Stimulated activated naive B cell treated with anti-CD40 and anti-IgM and Interleukin-4, amounts not matched to agents 10 μg/mL and 1 μg/mL and 100 μg/mL, for 72 hours (primary cell): ENCODE measurements at places on chromosomes 2 and 18.

GRCh38 chr18:37393221-37393827 is 172.3 kb downstream of the CELF4 start:
- DNase-seq = no peak

GRCh38 chr18:36745219-36745975 is 83.4 kb downstream of the TPGS2 start:
- DNase-seq = no peak

DNA sequence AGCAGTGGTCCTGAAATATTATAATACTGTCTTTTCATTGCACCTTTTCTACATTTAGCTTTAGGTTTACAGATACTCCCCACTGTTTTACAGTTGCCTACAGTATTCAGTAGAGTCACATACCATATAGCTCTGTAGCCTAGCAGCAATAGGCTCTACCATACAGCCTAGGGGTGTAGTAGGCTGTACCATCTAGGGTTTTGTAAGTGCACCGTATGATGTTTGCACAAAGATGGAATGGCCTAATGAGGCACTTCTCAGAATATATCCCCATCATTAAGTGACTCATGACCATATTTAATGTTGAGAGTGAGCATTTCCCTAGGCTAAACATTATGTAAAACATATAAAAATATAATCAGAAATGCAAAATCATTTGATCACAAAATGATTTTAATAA is 511.3 kb upstream of the RAB12 start:
- no peak for DNase-seq

- DNase-seq = no peak
Observed at GRCh38 chr2:98589489-98589888, 18.8 kb downstream of the COA5 start.

DNA sequence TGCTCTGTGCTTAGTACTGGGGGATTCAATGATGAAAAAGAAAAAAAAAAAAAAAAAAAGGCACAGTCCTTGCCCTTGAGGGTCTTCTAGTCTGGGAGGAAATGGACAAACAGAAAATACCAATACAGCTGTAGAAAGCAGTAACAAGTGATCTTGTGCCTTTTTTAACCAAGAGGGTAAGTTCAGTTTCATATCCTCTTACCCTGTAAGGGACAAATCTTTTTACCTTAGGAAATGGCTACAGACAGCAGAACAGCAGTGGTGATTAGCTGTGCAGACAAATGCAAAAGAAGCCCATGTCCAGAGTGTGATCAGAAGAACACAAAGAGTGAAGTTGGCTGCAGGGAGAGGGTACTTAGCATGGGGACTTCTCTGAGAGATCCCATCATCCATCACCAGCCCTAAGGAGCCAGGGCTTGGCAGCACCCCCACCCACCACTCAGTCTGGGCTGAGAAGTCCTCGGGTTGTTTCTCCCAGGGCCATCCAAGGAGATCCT is 102.9 kb downstream of the ALPK2 start:
- no peak for DNase-seq

DNA sequence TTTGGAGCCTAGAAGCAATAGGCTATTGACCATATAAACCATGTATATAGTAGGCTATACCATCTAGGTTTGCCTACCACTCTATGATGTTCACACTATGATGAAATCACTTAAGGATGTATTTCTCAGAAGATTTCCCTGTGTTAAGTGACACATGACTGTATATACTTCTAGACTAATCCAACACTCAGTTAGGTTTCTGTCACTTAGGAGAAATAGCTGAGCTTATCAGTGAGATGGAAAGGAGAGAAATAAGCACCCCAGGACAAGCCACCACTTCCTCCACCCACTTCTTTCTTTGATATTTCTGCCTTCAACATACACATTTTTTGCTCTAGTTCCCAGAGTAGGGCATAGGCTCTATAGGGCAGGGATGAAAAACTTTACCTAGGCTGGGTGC is 7.8 kb downstream of the PECR start:
- DNase-seq = no peak

- DNase-seq = no peak
Observed at GRCh38 chr2:138829326-138829919, 49.2 kb upstream of the NXPH2 start.

GRCh38 chr2:8976442-8977259 is 26.8 kb downstream of the MBOAT2 start:
- DNase-seq = no peak

- no peak for DNase-seq
Observed at GRCh38 chr18:41537666-41538065, 417.4 kb upstream of the PIK3C3 start.

DNA sequence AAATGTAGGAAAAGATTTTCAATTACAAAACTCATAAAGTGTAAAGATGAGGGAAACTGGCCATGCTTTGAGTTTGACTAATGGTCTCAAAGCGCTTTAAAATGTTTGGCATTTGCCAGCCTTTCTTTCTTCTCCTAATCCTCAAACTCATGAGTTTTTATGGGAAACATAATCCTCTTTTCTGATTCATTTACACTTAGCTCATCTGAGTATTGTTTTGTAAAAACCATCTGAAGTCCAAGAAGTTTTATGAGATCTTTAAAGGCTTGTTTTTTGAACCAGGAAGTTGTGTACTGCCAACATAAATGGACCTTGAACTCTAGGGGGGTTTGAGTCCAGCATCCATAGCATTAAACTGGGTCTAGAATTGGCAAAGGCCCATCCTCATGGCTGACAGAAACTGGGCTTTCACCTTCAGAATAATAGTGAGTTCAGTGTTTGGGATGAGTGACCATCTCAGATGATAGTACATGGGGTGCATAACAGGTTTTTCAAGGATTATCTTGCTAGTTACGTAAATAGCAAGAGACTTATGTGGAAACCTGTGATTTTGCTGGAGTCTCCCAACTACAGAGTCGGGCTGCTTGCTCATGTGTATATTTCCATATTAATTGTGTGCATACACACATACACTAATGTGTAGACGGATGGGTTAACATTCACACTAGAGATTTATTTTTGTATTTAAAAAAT is 3.8 kb upstream of the LTBP1 start:
- no peak for DNase-seq

GRCh38 chr2:168114619-168115018 is 132.8 kb downstream of the STK39 start:
- no peak for DNase-seq

GRCh38 chr2:232415138-232415690 is 8.6 kb downstream of the ALPG start:
- no peak for DNase-seq

- no peak for DNase-seq
Observed at GRCh38 chr2:135074216-135074615, 22.1 kb downstream of the RAB3GAP1 start.

- DNase-seq = no peak
Observed at GRCh38 chr2:52269696-52270485, 1238.0 kb upstream of the NRXN1 start.

DNA sequence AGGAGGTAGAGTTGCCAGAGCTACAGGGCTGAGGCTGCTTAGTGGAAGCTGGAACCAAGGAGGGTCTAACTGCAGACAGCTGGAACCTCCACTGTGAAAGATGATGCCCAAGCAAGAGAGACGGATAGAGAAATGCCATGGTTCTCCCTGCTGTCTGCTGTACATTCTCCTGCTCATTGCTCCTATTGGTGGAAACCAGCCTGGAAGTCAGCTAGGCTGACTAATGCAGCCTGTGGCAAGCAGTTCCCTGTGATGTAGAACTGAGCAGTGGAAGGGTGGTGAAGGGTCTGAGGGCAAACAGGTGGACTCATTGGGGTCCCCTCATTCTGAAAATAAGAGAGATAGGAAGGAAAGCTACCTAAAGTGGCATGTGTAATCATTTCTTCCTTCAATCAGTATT is 563.6 kb downstream of the SLC4A3 start:
- DNase-seq = no peak

DNA sequence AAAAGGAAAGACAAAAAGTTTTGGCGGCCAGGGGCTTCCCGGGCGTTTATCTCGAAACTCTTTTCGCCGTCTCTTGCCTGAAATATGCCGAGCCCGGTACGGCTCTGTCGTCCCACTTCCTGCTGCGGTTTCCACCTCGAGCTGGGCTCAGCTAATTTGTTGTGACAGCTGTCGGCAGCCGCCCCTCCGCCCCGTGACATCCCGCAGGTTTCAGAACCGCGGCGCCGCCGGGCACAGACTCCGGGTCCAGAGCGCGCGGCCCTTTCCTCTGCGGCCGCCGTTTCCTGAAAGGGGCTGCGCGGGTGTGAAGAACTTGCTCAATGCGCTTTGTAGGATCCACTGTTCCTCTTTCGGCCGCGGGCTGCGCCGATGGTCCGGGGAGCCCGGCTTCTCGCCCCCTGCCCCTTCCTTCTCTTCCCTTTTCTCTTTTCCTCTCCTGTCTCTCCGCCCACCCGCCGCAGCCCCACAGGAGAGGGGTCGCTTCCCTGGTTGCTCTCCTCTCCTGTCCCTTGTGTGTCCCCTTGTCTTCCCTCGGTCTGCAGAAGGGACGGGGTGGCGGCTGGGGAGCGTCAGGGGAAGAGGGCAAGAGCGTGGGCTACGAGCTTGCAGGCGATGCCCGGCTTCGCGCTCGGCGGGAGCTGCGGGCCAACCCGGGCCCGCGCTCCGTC is 648 bp downstream of the ARID5A start:
- DNase-seq = peak; percentile 80
